ENCODE measurements at places on chromosomes 13 and 19. TPM values are rescaled to one million over a fixed set of nuclear protein-coding genes. Genes with fewer than 3 reads are reported as not detected.

GRCh38 chr13:77222000-77222690 is 104.7 kb downstream of the MYCBP2 start:
- no peak for DNase-seq

- DNase-seq: no peak
These were observed 243.5 kb downstream of the ITGBL1 start for GRCh38 chr13:101695870-101696516.

GRCh38 chr13:112890316-112891145 is 78.5 kb upstream of the MCF2L start:
- no peak for DNase-seq

DNA sequence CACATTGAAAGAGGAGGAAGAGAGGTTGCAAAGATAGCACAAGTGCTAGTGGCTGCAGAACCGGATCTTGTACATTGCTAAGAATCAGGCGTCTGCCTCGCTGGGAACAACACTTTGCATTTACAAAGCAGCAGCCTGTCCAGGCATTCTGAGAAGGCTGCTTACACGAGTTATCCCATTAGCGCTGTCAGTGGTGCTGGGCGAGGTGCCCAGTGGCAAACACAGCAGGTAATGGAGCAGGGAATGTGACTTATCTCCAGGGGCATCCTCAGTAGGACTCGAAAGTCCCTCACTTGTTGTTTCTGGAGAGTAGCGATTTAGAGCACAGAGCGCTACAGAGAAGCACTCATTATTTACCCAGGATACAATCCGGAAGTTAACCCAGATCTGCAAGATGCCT is 209.6 kb downstream of the OLFM4 start:
- DNase-seq: no peak

- DNase-seq: no peak
These were observed at the start of gene LIM2 for GRCh38 chr19:51387924-51388389. Gene LIM2, minus strand, starts transcription at chr19:51387974. Its CDS starts 531 bp downstream, at chr19:51387443.

Gene SPHK2
- 4.9 TPM for total RNA-seq

Gene CEACAM21
- 2.1 TPM for total RNA-seq

Gene FPR3
- total RNA-seq: 1.0 TPM

Data from urinary bladder (tissue), 4 donors.